NCI-H1092 treated with DMSO at 0.1 percent for 48 hours (cell line): ENCODE measurements at places on chromosomes 7 and 10.

- no peak for DNase-seq
Measured at GRCh38 chr7:27885652-27886051, 145.7 kb downstream of the TAX1BP1 start.

DNA sequence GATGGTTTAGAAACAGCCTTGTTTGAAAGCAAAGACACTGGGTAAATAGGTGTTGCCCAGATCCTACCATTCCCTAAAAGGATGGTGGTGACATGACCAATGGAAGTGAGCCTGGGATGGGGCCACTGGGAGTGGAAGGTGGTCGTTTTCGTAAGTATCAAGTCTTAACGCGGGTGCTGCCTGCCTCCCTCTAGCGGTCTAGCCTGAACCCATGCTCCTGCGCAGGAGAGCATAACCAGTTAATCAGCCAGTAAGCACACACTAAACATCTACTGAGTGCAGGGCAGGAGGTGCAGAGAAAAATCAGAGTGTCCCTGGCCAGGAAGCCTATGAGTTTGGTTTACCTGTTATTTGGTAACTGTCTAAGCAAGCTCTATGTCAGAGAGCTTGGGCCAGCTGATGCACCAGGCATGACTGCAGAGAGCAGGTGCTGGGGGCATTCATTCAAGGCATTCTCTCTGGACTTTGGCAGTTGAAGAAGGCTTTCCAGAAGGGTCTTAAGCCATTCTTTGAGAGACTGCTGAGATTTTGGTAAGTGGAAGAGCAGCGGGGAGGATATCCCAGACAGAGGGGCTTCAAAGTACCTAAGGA, 930 bp downstream of the GARIN1A start:
- DNase-seq: peak; percentile 15

DNA sequence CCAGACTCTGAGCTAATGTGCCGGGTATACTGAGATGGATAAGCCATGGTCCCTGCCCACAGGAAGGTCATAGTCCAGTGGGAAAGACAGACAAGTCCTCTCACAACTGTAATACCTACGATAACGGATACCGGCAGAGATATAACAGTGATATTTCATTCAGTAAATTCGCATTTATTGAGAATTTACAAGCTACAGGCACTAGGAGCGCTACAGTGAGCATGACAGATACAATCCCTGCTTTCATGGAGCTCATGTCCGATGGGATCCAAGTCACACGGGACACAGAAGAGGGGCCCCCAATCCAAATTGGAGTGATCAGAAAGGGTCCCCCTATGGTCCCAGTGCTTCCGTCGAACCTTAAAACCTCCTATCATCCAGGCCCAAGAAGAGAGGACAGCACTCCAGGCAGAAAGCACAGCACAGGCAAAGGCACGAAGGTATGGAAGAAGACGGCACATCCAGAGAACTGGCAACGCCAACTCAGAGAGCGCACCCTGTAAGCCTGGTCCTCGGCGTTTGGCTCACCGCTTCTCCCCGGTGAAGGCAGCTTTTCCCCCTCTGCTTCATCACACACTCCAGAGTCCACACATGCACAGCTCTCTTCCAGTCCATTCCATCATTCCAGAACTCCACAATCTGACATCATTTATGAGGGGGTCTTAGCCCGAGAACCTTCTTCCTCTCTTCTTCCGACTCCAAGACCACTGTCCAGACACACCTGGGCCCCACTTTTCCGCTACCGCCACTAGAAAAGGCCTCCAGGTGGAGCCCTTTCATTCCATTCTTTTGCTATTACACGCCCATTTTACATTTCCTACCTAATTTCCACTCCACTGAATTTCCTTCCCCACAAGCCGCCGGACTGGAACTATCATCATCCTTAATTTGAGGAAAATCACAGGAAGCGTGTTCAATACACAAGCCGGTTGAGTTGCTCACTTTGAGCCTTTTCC, 47.8 kb upstream of the NKX2-3 start:
- DNase-seq: no peak

DNA sequence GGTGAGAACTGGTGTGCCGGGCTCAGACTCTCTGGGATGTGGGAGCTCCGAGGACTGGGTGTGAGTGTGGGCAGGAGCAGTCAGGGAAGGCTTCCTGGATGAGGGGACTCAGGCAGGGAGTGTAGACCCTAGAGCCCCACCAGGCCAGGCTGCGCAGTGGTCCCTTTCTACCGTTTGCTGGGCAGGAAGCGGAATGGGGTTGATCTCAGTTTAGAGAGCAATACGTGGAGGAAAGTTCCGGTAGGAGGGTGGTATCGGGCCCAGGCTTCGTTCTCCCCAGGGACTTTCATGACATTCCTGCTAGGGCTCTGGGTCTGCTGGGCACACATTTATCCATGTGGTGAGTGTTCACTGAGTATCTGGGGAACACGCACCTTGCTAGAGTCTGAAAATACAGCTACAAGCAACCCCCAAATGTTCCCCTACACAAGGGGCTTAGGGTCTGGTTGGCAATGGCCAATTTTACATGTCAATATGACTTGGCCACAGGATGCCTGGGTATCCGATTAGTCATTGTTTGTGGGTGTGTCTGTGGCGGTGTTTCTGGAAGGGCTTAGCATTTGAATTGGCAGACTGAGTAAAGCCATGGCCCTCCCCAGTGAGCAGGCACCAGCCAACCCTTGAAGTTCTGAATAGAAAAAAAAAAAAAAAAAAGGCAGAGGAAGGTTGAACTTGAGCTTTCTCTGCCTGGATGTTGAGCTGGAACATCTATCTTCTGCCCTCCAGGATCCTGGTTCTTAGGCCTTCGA, 20.8 kb downstream of the GHRHR start:
- DNase-seq: no peak

- DNase-seq: no peak
Measured at GRCh38 chr10:128416231-128416630, 290.0 kb upstream of the MKI67 start.

DNA sequence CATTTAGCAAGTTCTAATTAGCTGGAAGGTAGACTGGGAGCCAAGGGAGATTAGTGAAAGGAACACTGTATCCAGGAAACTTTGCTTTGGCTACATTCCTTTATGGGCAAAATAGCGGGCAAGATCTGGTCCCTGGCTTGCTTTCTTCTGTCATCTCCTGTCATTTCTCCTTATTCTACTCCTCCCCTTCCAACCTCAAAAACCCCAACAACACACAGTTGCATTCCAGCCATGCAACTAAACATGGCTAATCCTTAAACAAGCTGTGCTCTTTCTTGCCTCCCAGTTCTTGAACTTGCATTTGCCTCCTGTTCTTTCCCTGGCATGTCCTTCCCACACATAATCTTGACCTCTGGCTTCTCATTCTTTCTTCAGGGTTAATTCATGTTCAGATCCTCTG, 59.5 kb upstream of the CDCA7L start:
- DNase-seq: no peak

DNA sequence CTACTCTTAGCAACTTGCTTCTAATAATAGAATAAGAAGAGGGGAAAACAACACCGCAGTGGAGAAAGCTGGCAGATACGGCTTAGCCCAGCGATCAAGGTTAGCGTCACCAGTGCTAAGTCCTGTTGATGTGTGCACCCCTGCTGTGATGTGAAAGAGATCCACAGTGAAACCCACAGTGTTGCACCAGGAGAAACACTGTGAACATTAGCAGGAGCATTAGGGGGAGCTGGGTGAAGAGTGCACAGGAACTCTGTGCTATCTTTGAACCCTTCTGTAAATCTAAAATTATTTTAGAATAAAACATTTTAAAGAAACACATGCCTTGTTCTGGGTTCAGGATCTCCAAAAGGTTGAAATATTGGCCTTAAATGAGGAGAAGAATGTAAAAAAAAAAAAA, 154.1 kb upstream of the UNC5B start:
- DNase-seq: no peak

DNA sequence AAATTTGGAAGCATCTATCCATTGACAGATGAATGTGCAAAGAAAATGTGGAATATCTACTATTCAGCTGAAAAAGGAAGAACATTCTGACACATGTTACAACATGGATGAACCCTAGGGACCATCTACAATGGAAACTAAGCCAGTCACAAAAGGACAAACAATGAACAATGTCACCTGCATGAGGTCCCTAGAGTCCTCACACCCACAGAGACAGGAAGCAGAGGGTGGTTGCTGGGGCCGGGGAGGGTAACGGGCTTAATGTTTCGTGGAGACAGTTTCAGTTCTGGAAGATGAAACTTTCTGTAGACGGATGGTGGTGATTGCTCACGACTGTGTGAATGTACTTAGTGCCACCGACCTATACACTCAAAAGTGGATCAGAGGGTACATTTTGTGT, 282.9 kb downstream of the ADARB2 start:
- DNase-seq: no peak
